ENCODE measurements at places on chromosomes 5 and 9.

GRCh38 chr5:106106384-106106783 is 1564.4 kb downstream of the EFNA5 start:
- no peak for DNase-seq

DNA sequence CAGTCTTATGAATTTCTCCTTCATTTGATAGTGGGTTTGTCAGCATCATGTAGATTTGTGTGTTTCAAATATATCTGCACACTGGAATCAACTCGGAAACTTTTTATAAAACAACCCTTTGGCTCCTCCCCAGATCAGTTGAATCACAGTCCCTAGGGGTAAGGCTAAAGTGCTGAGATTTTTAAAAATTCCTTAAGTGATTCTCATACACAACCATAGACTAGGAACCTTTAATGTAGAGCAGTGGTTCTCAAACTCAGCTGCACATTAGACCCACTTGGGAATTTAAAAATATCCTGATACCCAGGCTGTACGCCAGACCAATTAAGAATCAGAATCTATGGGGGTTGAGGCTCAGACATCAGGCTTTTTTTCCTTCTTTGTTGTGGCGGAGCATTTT is 17.5 kb upstream of the JAK2 start:
- no peak for DNase-seq

GRCh38 chr5:77329664-77330430 is 119.4 kb downstream of the PDE8B start:
- no peak for DNase-seq

DNA sequence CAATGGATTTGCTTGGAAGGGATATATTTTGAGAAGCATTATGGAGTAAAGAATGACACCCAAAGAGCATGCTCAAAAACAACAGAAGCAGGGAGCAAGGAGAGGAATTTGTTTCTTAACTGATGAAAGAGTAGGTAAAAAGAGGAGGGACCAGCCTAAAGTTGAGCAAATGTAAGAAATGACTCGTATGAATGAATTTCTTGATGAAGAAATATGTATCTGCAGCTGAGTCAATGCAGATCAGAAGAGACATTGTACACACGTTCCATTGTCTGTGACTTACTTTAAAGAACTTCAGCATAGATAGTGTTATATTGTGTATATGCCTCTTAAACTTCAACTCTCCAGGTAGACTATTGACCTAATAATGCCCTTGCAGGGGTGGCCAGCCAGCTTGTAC is 112.7 kb upstream of the NREP start:
- no peak for DNase-seq

DNA sequence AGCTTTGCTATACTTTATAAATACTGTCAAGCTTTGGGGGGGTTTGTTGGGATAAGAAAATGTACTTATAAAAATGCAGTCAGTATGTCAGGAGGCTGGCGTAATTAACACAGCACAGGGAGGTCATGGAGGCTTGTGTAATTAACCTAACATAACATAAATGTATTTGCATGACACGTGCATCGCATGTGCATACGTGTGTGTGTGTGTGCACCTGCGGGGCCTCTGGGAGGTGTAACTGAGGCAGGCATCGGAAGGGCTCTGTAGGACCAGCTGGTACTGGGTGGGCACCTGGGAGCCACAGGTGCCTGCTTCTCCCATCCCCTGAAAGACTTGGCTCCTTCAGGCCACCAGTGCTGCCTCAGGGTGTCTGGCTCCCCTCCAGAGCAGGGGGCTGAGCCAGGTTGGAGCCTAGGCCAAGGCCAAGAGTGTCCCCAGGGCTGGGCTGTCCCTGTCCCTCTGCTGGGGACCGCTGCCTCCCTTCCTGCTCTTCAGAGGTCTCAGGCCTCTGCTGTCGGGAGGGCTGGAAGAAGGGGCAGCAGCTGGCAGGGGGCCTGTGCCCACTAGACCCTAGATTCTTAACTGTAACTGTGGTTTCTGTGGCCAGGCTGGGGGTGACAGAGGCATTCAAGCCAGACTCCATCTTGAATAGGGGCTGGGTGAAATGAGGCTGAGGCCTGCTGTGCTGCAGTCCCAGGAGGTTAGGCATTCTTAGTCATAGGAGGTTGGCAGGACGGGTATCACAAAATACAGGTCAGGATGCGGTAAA is 9.0 kb downstream of the FCN2 start:
- no peak for DNase-seq

DNA sequence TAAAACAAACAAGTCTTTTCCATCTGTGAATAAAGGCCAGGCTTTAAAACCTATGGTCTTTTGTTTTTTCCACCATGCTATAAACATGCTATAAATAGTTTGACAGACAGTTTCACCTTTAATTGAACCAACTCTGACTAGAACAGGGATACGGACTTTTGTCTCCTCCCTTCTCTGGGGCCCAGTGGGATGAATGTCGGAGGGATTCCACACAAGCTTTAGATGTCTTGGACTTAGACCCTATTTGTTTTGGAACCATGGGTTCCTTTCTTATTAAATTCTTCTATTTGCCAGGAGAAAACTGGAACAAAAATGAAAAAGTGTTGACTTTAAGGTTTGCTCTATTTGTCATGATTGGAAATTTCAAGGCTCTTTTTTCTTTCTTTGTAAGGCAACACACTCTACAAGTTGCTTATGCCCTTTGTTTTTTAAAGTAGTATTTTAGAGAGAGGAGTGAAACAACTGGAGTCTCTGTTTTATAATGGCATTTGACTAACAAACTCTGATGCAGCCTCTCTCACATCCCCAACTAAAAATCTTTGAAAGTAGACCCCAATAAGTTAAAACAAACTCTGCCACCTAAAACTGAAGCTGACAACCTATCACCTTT is 145.3 kb downstream of the MLLT3 start:
- DNase-seq, result no peak

GRCh38 chr5:132391247-132391646 is 21.7 kb downstream of the SLC22A5 start:
- DNase-seq, result no peak

GRCh38 chr5:161064781-161065180 is 212.8 kb upstream of the ATP10B start:
- no peak for DNase-seq

GRCh38 chr5:107112216-107112615 is 558.5 kb downstream of the EFNA5 start:
- DNase-seq, result no peak

DNA sequence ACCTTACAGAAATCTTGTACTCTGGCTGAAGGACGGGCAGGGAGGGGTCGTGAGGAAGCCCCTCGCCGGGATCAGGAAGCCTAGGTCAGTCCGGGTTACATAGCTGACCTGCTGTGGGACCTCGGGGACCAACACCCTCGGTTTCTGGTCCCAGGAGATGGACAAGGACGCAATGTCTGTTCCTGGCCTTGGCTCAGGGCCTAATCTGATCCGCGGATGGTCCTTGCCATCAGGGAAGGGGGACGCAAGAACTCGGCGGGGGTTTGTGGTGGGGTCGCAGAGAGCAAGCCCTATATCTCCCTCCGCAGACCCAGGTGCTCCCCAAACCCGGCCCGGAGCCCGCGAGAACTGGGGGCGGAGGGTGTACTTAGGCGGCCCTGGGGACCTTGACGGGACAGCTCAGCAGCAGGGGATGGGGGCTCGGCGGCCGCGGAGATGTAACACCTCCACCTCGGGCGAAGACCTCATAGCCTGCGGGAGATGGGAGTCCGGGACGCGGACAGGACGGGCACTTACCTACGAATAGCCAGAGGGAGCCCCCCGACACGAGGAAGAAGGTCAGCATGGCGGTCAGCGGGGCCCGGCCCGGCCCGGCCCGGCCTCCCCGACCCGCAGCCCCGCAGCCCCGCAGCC is 353 bp downstream of the ACSL6 start:
- DNase-seq, result no peak

DNA sequence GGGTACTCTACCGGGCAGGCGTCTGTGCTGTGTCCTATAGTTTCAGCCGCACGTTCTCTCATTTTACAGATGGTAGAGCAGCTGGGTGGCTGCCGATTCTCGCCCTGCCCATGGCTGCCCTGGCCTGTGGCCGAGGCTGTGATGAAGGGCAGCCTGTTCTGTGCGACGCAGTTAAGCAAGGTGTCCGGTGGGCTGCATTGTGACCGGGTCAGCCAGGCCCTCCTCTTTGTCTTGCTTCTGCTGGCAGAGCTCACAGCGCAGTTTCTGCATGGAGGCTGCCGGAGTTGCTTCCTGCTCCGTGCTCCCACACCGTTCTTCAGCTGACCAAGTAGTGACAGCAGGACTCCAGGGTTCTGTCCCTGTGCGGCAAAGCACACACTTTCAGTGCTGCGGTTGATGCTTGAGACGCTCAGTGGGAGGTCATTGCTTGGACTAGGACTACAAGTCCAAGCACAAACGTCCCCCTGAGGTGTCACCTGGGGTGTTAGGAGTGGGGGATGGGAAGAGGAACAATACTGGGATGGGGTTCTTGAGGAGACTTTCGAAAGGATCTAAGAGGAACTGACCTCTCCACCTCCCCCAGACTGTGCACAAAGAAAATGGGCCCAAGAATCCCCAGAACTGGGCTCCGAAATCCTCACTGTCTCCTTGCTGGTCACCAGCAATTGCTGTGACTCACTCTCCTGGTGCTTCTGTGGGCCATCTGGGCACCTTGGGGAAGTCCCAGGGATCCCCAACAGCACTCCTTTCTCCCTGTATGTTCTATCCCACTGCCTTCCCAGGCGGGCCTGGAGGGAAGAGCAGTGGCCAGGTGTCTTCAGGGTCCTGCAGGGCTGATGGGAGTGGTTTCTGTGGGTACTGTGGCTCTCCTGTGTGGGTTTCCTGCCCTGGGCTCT is 58.2 kb downstream of the GADD45G start:
- no peak for DNase-seq

- no peak for DNase-seq
Observed at GRCh38 chr9:90167914-90168313, 474.7 kb downstream of the DIRAS2 start.

- no peak for DNase-seq
Observed at GRCh38 chr5:112548246-112548881, 129.3 kb upstream of the EPB41L4A start.

DNA sequence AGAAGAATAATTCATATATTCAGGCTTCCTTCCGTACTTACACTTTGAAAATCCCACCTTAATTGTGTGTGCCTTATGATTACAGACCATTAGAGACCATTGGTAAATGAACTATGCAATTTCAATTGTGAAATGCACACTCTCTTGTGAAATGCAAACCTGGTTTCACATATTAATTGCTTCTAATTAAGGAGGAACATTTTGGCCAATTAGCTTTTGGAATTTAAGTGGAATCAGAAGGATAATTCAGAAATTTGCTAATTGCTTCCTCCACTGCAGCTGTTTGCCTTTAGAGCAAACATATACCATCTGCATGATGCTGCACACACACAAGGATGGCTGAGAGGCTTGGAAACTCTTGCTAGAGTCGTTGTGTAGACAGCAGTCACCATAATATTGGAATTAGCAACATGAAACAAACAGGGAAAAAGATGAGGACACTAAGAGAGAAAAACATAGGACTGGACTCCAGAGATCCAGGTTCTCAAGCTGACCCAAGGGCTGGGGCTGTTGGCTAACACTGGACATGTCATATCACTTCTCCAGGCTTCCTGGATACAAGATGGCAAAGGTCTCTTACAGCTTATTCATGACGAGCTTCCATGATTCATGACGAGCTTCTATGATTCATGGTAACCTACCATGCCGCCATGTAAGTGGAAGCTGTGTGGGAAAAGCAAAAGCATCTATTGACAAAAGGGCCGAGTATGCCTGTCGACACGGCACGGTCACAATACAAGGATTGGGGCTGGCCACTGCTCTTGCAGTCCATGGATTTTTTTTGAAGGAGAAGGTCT is 78.0 kb downstream of the PTCH1 start:
- DNase-seq, result no peak

DNA sequence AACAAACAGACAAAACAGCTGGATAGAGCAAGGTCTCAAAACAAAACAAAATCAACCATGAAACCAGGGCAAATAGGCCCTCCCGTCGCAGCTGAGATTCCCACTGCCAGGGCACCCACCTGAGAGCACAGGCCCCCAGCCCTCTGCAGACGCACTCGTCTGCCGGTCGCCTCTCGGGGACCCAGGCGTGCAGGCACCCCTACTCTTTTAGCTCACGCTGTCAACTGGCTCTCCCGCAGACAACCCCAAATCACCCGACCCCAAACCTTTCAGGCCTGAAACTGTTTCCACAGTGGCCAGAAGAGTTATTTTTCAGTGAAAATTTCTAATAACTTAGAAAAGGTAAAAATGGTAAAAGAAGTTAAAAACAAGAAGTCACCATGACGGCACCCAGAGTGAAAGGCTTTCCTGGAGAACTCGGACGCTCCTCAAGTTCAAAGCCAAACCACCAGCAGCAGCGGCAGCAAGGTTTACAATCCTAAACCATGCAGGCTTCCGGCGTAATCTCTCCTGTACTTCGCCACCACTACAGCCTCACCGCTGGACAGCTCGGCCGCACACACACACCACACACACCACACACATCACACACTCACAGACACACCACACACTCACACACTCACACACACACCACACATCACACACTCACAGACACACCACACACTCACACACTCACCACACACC is 1.9 kb upstream of the UBE2QL1 start:
- DNase-seq, result no peak

GRCh38 chr5:132262882-132263547 is 5.5 kb downstream of the PDLIM4 start:
- no peak for DNase-seq

- no peak for DNase-seq
Observed at GRCh38 chr5:166088389-166089039, 2202.9 kb upstream of the WWC1 start.
